ENCODE measurements at places on chromosomes 3 and 15.

DNA sequence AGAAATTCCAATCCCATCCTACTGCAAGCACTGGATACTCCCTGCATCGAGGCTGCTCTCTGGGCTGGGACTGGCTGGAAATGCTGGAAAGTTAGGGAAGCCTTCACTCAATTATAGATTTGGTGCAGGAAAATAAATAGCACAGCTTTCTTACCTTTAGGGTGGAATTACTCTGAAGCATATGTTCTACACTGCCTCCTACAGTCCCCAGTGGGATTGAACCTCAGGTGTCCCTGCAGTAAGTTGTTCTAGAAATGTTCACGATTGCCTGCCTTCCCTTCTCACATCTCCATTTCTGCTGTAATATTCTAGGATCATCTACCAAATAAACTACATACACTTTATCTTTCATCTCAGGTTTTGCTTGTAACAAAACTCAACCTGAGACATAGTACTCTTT is 536.7 kb upstream of the LMCD1 start:
- no peak for DNase-seq

- DNase-seq = no peak
Observed at GRCh38 chr3:97979610-97980009, 7.4 kb upstream of the RIOX2 start.

DNA sequence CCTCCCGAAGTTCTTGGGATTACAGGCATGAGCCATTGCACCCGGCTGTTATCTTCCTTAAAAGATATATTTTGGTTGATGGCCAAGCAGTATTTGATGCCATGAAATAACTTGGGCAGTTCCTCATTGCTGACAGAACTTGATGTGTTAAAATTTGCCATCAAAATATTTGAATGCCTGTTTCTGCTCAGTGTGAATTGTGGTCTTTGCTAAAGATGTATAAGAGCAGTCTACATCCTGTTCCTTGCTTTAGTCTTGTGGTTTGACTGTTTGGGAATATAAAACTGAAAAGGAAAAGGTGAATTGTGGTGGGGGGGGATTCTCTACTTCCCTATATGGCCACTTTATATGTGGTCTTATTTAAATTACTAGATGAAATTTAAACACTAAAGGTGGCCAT is 14.0 kb downstream of the TRIM71 start:
- DNase-seq = no peak

DNA sequence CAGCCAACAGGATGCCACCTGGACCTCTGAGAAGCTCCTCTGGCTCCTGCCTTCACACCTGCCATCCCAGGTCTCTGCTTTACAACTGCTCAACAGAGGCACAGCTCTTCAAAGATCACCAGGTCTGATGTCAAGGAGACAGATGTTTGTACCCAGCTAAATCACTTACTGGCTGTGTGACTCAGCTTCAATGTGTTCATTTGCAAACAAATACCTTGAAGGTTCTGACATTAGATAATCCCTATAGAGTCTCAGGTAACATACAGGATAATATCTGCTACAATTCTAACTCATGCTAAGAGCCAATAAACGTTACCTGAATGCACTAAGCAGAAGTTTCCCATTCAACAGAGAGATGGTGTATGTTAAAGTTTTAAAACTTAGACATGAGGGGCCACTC is 163.4 kb upstream of the IGF1R start:
- DNase-seq = no peak

GRCh38 chr3:27095553-27096222 is 273.5 kb downstream of the NEK10 start:
- no peak for DNase-seq

DNA sequence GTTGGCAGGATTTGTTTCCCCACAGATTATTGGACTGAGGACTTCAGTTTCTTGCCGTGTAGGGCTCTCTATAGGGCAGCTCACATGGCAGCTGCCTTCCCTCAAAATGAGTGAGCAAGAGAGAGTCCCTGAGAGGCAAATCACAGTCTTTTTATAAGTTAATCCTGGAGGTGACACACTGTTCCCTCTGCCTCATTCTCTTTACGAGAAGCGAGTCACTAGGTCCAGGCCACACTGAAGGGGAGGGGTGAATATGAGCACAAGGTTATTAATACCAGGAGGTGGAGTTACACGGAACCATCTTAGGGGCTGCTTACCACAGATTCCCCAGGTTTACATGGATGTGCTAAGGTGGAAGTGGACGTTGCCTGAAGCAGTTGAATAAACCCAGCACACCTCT is 77.0 kb downstream of the LPP start:
- DNase-seq = no peak

GRCh38 chr3:107978131-107979055 is 112.4 kb downstream of the CD47 start:
- no peak for DNase-seq

DNA sequence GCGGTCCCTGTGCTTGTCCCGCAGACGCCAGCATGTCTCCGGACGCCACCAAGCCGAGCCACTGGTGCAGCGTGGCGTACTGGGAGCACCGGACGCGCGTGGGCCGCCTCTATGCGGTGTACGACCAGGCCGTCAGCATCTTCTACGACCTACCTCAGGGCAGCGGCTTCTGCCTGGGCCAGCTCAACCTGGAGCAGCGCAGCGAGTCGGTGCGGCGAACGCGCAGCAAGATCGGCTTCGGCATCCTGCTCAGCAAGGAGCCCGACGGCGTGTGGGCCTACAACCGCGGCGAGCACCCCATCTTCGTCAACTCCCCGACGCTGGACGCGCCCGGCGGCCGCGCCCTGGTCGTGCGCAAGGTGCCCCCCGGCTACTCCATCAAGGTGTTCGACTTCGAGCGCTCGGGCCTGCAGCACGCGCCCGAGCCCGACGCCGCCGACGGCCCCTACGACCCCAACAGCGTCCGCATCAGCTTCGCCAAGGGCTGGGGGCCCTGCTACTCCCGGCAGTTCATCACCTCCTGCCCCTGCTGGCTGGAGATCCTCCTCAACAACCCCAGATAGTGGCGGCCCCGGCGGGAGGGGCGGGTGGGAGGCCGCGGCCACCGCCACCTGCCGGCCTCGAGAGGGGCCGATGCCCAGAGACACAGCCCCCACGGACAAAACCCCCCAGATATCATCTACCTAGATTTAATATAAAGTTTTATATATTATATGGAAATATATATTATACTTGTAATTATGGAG is 79.1 kb downstream of the SMAD6 start:
- DNase-seq = no peak

DNA sequence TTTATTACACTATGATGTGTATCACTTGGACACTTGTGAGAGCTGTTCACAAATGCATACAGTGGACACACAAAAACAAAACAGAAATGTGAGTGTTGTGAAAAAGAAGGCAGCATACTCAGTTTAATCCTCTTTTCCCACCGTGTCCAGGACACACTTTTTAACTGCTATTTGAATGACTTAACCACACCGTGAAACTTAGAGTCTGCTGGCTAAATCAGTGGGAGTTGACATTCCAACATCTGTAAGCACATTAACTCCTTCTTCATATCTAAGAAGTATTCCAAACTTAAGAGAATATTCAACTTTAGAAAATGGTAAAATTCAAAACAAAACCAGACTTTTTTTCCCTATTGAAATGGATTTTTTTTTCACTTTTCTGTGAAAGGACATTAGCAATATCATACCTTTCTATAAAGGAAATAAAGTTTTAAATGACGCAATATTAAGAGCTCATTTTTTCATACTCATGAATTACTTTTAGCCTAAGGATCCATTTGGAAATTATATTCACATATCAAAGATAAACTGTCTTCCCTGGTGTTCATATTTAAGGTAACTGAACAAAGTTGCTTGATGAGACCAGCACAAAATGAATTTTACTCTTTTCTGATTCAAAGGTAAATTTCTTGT is 316.6 kb downstream of the RBMS3 start:
- DNase-seq = no peak

DNA sequence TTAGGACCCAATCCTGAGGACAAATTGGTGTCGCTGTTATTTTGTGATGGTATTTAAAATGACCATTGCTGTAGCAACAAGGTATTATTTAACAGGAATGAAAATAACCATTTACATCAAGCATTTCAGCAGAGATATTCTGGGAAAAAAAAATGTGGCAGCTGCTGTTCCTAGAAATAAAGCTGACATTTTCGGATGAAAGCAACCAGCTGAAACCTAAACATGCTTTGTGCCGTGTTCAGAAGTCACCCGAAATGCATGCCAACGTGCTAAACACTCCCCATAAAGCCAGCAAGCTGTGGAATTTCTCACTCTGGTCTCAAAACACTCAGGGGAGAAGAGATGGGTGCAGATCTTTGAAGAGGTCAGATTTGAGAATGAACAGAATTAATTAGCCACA is 31.5 kb upstream of the TAFA4 start:
- DNase-seq = no peak

DNA sequence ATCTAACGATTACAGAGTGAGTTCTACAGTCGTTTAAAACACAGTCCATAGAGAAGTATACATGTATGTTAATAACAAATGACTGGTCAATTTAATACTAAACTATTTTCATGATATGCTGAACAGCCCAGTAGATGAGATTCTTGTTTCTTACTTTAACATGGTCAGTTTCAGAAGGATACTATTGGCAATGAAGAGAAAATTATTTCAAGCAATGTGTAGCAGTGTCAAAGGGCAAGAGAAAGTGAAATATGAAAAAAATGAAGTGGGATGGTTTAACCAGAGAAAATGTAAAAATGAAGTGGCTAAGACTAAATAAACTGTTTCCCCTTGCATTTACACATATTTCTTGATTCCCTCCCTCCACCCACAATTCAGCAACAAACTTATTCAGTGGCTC is 192.1 kb upstream of the TTC14 start:
- DNase-seq = no peak

GRCh38 chr3:194320744-194321243 is 30.3 kb downstream of the CPN2 start:
- DNase-seq = no peak

- peak; percentile 45 for DNase-seq
Observed at GRCh38 chr3:4432259-4432658, 34.8 kb downstream of the SUMF1 start.
